T follicular helper cell (primary cell): ENCODE measurements at places on chromosomes 4 and X.

GRCh38 chr4:169313732-169314131, 43.0 kb upstream of the SH3RF1 start:
- no peak for DNase-seq

GRCh38 chr4:165345666-165346417, 18.4 kb downstream of the MSMO1 start:
- DNase-seq: no peak

DNA sequence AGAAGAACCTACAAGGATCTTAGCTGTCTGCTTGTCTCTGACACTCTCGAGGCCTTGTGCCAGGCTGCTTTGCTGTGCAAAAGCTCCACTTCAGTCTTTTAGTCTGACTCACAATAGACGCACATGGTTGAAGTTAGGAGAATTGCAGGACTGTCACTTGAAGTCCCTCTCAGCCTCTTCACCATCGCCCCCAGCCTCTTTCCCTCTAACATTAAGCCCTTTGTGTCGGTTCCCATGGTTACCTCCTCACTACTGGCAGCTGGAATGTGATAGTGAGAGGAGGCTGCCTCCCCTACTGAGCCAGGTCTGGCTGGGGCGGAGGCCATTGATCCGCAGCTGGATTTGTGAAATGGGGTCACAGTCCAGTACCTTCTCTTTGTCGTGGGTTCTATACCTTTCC, 201.8 kb downstream of the SOWAHB start:
- no peak for DNase-seq

DNA sequence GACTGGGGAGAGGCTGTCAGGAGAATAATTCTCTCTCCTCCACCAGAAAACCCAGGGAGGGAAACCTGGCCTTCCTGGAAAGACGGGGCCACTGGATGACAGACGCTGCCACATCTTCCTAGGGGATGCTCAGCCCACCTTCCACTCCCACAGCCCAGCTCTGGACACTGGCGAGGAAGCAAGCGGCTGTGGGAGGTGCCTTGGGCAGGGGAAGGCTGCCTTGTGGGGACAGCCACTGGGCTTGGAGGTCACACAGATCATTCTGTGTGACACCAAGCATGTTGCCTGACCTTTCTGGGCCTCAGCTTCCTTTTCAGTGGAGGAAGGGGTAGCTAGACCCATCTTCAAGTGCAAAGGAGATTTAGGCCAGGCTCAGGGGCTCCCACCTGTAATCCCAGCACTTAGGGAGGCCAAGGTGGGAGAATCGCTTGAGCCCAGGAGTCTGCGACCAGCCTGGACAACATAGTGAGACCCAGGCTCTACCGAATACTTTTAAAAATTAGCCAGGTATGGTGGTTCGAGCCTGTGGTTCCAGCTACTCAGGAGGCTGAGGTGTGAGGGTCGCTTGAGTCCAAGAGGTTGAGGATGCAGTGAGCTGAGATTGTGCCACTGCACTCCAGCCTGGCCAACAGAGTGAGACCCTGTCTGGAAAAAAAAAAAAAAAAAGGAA, 9.8 kb upstream of the MSX1 start:
- no peak for DNase-seq

- no peak for DNase-seq
These were observed 140.6 kb downstream of the GPM6A start for GRCh38 chr4:175671491-175671934.

DNA sequence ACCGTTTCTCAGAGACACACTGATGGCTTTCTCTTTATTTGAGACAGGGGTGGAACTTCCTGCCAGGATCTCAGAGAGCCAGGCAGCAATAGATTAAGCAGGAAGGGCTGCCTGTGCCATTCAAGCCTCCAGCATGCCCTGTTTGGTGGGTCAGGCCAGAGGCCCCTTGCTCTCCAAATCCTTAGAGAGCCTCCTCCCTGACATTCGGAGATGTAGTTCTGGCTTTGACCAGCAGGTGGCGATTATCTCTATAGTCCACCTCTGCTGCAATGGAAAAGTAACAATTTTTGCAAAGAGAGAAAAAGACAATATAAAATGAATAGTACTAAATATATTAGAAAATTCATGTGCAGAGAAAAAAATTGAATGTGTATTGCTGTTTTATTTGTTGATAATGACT, 93.9 kb downstream of the NXF2B start:
- peak; percentile 55 for DNase-seq

DNA sequence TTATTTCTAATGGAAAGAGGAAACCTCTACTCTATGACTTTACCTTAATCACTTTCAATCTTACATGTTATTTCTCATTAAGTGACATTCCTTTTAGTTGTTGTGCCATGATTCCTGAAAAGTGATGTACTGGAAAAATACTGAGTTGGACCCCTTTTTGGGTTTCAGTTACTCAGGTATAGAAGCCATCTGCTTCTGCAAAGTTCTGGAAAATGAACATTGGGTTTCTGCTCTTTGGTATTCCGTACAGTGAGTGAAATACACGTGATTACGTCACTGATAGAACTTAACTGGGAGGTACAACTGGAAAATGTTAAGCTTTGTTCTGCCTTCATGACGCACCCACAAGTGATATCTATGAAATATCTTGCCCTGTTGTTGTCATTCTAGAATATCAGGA, 114.7 kb downstream of the MID1 start:
- no peak for DNase-seq

DNA sequence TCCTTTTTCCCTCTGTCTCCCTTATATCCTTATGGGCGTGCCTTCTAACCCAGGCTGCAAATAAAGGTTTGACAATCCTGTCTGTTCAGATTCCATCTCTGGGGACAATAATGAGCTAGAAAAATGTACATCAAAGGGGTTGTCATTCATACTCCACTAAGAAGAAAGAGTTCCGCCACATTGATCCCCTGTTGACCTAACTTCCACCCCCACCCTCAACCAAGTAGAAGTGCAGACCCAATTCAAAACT, 541 bp upstream of the GABRA3 start:
- no peak for DNase-seq

DNA sequence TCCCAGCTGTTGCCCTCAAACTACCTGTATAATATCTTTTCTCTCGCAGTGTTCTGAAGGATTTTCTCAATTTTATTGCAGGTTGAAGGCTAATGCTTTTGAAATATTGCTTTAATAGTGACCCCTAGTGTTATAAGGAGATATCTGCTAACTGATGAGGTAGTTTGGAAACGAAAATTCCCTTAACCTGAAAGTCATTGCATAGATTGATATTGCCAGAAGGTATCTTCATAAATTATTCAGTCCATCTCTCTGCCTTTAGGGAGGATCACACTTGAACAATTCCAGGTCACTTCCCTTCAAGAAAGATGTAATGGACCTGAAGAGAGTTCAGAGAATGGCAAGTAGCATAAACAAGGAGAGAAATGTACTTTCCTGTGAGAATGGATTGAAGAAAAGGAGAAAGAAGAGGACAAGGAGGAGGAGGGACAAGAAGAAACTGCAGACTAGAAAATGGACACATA, 44.1 kb downstream of the TIGD4 start:
- DNase-seq: no peak

- DNase-seq: no peak
These were observed 86.3 kb upstream of the GABRA3 start for GRCh38 chrX:152537373-152537772.

DNA sequence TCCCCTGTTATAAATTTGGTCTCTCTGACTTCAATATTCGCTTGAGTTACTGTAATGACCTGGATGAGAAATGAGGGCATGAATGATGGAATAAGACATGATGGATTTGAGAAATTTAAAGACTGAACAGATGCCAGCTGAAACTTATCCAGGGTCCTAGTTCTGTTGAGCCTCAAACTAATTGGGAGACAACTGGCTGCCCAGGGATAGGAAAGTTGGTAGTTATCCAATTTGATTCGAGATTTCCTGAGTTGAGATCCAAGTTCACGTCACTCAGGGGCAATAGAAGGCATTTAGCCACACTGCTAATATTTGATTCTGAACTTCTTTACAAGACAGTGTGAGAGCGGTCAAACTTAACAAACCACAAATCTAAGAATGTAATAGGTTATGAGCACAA, 159.0 kb upstream of the CXCL13 start:
- no peak for DNase-seq

DNA sequence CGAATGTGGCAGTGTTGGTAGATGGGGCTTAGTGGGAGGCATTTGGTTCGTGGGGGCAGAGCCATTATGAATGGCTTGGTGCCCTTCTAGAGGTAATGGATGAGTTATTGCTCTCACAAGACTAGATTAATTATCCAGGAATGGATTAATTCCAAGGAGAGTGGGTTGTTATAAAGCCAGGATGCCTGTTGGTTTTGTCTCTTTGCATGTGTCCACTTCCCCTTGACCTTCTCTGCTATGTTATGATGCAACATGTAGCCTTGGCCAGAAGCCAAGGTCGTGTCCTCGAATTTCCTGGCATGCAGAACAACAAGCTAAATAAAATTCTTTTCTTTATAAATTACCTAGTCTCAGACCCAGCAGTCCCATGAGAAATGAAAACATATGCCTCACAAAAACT, 111.2 kb upstream of the PLS3 start:
- DNase-seq: no peak

DNA sequence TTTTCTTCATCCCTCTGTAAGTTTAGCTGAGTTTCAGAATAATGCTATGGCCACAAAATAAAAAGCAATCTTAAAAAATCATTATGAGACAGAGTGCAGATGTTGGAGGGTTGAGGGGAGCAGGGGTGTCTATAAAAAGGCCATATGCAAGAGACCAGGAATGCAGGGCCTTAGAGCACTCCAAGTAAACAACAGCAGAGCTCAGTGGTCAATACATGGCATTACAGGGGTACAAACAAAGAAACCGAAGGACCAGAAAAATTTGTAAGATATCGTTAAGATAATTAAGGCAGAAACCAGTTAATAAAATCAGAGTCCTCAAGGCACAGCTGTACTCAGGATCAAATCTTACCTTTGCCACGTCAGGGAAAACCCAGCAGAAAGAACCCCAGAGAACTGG, 28.4 kb upstream of the NDST3 start:
- no peak for DNase-seq

- no peak for DNase-seq
These were observed 92.1 kb downstream of the RELL1 start for GRCh38 chr4:37594099-37594498.

DNA sequence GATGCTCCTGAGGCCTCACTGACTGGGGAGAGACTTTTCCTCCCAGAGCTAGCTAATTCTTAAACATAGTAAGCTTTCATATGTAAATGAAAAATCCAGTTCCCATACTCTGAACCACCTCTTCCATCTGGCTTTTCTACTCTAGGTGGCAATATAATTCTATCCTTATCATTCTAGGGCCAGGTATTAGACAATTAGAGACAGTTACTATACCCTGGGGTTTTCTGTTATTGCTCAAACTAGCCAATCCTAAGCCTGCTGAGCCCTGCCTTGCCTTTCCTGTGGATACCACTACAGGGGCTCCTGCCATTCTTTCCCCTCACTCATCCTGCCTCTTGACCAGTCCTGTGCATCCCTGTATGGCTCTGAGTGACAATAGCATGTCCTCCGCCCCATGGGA, 552.0 kb downstream of the STIM2 start:
- no peak for DNase-seq
